Activated CD4-positive, alpha-beta T cell treated with anti-CD3 and anti-CD28 coated beads for 1 hour (primary cell): ENCODE measurements at places on chromosomes 12 and 14.

DNA sequence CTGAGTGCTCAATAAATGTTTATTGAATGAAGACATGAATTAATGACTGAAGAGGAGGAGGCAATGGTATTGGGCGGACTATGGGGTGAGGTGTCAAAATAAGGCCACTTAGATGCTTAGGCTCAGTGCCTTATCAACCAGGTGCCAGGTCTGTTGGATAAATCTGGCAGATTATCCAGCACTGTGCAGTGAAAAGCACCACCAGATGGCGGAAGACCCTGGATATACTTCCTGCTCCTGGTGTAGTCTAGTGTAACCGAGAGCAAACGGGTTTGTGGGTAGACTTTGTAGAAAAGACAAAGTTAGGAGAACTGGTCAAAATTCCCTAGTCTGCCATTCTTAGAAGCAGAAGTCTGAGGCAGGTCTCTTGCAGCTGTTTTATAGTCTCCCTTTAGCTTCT is 306.3 kb downstream of the ATP23 start:
- DNase-seq, result no peak

DNA sequence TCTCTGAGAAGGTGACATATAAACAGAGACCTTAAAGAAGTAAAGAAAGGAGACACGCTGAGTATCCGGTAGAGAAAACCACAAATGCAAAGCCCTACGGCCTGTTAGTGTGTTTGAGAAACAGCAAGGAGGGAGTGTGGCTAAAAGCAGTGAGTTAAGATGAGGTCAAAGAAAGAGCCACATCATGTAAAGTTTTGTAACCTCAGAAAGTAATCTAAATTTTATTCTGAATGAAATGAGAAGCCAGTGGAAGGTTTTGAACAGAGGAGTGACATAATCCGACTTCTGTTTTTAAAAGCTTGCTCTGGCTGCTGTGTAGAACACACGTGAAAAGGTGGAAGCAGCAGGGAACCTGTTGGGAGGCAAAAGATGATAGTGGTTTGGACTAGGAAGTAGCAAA is 32.6 kb downstream of the PPP2R5E start:
- no peak for DNase-seq

- DNase-seq, result no peak
Measured at GRCh38 chr12:85244561-85244960, 35.5 kb upstream of the ALX1 start.

DNA sequence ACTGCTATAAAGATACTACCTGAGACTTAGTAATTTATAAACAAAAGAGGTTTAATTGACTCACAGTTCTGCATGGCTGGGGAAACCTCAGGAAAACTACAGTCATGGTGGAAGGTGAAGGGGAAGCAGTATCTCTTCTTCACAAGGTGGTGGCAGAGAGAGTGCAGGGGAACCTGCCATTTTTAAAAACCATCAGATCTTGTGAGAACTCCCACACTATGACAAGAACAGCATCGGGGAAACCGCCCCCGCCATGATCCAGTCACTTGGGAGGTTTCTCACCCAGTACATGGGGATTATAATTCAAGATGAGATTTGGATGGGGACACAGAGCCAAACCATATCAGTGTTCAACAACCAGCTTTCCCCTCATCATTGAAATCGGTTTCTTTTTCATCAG is 49.9 kb downstream of the AEBP2 start:
- DNase-seq, result no peak

DNA sequence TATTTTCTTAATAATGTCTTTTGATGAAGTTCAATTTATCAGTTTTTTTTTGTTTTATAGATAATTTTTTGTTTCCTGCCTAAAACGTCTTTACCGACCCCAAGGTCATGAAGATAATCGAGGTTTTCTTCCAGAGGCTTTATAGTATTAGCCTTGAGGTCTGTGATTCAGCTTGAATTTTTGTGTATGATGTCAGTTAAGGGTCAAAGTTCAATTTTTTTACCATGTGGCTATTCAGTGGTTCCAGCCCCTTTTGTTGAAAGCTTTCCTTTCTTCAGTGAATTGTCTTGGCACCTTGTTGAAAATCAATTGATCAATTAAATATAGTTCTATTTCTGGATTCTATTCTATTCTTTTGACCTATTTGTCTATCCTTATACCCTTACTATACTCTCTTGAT is 3.2 kb upstream of the MGST1 start:
- no peak for DNase-seq

- DNase-seq, result no peak
Measured at GRCh38 chr12:63964301-63964700, 119.8 kb downstream of the SRGAP1 start.

DNA sequence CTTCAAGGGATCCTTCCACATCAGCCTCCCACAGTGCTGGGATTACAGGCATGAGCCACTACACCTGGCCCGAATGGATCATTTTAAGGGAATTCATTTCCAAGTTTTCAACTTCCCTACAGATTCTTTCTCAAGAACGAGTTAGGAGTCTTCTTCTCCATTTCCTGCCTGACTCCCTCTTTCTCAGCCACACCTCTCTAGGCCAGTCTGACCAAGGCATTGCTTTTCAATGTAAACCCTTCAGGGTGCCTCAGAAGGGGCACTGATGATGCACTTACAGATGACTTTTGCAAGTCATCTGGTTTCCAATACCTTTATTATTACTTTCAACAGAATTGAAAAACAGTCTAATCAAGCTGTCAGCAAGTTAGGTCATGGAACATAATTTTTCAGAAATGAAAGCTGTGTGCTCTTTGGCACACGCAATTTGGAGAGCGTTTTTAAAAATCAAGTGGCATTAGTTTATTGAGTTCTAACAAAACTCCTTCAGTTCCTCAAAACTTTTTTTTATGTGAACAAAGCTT is 47.2 kb downstream of the SVOP start:
- no peak for DNase-seq

DNA sequence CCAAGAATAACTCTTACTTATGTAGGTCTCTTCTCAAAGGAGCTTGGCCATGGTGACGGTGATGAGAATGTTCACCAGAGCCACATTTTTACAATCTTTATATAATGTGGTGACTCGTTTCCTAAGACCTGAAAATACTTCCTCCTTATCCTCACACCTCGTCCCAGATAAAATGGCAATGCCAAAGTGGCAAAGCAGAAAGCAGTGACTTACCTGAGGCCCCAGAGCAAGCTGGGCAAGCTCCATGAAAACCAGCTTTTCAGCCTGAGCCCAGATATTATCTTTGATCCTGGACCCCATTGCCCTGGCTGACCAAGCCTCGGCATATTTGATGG is 173.6 kb upstream of the PRMT8 start:
- DNase-seq, result no peak

GRCh38 chr12:95228617-95229016 is 11.0 kb downstream of the VEZT start:
- DNase-seq, result no peak

DNA sequence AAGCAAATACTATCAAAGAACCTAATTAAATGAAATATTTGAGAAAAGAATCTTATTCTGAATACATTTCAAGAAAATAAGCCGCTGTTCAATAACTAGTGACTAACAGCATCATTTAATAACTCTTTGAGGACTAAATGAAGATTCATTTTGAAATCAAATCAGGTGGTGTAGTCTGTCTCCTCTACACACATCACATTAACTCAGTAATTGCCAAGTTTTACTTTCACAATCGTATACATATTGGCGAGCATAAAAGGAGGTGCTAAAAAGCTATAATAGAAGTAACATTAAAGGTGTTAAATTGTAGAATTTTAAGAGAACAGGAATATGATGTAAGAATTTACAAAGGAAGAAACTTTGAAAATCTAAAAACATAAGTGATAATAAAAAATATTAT is 185.1 kb downstream of the MDGA2 start:
- DNase-seq, result no peak

- no peak for DNase-seq
Measured at GRCh38 chr12:75661908-75662307, 150.5 kb upstream of the KRR1 start.

DNA sequence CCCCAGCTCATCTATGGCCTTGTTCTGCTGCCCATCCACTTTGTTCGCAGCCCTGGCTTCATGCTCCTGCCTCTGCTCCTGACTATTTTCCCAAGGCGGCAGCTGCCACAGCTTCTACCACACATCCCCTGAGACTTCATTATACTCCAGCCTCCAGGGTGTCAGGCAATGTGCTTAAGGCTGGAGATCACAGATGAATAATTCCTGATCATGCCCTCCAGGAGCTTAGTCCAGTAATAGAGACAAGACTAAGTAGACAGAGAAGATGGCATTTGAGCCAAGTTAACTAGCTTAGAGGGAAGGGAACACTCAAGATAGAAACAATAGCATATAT is 7.1 kb downstream of the TAPBPL start:
- no peak for DNase-seq

DNA sequence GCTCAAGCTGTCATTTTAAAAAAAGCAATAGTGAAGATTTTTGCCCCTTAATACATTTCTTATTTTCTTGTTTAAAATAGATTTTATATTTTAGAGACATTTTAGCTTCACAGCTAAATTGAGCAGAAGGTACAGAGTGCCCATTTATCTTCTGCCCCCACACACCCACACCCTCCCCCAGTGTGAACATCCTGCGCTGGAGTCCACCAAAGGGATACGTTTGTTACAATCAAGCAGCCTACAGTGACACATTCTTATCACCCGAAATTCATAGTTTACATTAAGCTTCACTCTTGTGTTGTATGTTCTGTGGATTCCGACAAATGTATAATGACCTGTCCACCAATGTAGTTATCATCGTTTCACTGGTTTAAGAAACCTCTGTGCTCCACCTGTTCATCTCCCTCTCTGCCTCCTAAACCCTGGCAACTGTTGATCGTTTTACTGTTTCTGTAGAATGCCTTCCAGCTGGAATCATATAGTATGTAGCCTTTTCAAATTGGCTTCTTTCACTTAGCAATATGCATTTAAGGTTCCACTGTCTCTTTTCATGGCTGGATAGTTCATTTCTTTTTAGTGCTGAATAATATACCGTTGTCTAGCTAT is 91.0 kb upstream of the TRAF3 start:
- no peak for DNase-seq

- DNase-seq, result no peak
Measured at GRCh38 chr14:36848213-36848612, 186.6 kb downstream of the PAX9 start.

DNA sequence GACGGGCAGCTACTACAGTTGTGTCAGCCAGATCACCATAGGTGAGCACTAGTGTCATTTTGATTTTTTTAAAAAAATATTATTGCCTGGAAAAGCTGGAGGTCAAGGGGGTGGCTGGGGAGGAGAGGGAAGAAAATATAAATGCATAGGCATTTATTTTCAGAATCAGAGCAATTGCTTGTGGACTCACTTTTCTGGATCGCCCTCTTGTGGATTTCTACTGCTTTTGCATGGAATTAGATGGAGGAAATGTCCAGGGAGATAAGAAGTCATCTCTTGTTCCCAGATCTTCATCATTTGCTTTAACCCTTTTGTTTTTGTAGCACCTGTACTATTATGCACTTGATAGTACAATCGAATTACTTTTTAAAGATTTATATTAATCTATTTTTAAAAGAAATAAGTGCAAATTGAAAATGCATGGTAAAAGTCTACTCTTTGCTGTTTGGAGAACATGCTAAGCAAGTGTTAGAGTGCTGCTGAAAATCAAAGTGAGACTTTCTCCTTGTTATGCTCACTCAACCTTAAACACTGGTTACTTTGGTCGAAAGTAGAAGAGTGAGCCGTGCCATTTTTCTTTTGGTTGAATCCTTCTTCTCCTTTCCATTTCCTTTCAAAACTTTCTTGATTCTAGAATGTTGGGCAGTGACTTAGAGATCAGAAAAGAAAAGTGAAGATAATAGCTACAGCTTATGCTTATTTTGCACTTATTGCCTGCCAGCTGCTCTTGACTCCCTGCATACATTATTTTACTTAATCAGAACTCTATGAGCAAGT is 60.6 kb upstream of the ANO4 start:
- DNase-seq, result no peak

DNA sequence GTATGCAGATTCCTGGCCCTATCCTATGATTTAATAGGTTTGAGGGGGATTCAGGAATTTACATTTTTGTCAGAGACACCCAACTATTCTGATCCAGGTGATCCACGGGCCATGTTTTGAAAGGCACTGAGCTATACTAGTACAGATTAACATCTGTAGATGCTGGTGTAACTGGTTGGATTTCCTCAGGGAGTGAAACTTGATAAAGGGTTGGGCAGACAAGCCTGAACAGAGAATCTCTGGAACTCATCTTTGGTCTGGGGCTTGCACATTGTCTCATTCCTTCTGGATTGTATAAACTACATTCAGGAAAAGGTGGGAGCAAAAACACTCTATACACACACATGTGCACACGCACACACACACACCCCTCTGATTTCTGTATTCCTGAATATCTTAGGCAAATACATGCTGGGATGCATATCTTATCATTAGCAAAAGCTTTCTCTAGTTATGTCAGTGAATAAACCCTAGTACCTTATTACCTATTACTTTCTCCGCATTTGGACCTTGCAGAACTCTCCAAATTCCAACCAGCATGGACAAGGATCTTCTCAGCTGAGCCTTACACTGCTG is 104.6 kb downstream of the SLC38A1 start:
- no peak for DNase-seq

DNA sequence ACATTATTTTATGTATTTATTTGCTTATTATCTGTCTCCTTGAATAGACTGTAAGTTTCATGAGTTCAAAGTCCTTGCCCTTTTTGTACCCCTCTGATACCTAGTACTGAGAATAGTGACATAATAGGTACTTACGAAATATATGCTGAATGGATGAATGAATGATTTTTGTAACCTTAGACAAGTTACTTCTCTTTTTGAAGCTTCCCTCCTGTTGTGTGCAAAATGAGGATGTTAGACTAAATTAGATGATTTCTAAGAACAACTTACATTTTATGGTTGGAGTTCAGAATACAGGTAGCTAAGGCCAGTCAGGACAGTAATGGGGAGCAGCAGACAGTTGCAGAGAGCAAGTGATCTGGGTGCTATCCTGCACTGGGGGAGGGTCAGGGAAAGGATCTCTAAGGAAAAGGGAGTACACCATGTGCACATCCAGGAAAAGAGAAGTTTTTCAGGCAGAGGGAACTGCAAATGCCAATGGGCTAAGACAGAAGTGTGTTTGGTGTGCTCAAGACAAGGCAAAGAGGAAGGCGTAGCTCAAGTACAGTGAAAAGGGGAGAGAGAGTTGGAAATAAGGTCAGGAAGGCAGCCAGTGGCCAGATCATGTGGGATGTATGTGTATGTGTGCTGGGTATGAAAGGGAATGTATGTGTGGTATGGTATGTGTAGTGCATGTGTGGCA is 59.4 kb upstream of the AMIGO2 start:
- no peak for DNase-seq

DNA sequence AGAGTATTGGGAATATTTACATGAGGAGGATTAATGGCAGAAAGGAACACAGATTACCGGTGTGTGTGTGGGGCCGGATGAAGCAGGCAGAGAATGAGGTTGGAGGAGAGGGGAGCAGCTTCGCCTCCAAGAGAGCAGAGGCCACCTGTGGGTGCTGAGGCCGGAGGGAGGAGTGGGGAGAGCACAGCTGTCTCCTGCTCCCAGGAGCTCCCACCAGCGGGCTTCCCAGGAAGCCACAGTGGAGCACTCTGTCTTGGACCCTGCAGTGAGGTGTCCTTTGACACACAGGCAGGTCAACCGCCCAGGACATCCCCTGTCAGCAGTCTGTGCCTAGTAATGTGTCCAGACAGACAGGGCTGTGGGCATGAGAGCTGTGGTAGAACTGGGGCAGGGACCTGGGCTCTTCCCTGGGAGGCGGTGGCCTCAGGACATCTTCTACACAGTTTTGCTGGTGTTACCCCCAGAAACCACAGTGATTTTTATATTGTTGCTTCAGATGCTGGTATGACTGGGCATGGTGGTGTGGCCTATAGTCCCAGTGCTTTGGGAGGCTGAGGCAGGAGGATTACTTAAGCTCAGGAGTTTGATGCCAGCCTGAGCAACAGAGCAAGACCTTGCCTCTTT is 18.5 kb upstream of the AMN start:
- no peak for DNase-seq
